Osteoblast (primary cell): ENCODE measurements at places on chromosomes 7 and 10. TPM values are rescaled to one million over a fixed set of nuclear protein-coding genes. Genes with fewer than 3 reads are reported as not detected.

Gene STMP1
- 18.8 and 21.5 TPM in 2 replicates for total RNA-seq

Gene PARP12
- 15.6 and 26.4 TPM in 2 replicates for total RNA-seq

Gene AMPH
- total RNA-seq, result 1.1 and 4.4 TPM in 2 replicates

Gene KIF11
- 4.0 and 5.3 TPM in 2 replicates for total RNA-seq

Gene STOX1
- total RNA-seq, result under 0.01 and 0.29 TPM in 2 replicates
